ENCODE measurements at places on chromosomes 2 and 18.

DNA sequence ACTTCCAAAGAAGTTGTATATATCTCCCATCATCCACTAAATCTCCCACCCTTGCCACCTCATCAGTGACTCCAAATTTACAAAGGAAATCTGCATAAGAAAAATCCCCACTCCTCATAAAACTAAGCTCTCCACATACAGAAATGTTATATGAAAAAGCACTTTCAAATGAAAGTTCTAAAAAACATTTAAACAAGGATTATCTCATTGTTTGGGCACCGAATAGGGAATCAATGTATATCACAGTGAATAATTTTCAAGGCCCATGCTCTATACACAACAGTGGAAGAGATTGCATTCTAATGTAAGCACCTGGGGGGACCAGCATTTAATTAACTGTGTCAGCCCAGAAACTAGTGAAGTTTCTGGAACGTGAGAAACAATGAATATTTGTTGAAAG, 70.1 kb downstream of the OSR1 start:
- DNase-seq = no peak

DNA sequence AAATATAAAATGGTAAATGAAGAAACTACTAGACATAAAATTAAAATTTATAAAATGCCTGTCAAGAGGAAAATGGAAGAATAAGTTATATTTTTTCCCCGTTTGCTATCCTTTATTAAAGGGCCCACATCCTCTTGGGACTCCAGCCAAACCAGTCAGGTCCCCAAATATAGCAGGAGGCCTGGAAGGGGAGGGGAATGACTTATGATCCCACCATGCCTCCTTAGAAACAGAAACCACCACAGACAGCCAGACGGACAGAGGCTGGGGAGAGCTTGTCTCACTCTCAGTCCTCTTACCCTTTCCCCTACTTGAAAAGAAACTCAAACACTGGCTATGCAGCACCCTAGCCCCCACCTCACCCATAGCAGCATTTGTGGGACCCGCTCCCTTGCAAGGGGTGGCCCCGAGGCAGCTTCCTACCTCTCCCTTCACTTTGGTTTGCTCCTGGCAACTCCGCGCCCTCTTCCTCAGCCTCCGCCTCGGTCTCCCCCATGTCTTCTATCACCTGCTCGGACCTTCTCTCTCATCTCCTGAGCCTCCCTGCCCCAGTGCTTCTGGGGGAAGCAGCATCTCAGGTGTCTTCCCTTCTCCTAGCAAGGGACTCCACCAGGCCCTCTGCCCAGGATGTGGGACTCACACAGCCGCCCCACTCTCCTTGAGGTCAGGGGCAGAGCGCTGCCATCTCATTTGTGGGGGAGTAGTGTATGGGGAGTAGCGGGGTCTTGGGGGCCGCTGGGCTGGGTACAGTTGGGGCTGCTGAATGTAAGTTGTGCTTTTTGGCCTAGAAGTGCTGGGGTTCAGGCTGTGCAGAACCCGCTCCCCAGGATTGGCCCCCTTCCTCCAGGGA, 37.4 kb upstream of the ANKRD62 start:
- no peak for DNase-seq

DNA sequence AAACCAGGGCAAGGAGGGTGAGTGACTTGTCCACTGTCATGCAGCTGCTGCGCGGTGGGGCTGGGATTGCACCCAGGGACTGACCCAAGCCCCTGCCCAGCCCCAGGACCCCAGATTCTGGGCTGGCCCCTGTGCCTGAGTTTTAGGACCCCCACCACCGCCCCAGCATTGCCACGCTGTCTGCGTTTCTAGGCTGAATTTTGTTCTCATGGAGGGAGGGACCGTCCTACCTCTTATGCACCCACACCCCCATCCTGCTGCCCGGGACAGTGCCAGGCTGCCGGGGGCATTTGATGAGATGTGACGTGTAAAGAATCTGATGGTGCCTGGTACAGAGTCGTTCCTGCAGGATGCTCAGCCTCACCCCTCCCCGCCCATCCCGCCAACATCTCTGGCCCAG, 111.0 kb upstream of the ODC1 start:
- DNase-seq = no peak

GRCh38 chr2:136297994-136298393, 180.0 kb upstream of the CXCR4 start:
- DNase-seq = no peak

DNA sequence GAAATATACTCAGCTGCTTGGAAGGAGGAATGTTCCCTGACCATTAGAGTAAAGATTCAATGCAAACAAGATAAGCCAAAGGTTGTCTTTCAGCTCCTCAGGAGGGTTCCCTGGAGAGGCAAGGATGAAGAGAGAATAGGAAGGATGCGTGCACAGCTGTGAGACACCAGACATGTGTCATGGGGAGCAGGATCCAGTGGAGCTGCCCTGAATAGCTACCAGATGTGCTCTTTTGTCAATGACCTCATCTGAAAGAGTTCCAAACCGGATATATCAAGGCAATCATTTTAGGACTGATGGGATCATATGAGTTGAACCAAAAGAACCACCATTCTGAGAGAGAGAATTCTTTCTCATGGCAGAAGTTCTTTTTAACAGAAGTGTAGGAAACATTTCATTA, 490.6 kb downstream of the IRS1 start:
- DNase-seq = no peak

DNA sequence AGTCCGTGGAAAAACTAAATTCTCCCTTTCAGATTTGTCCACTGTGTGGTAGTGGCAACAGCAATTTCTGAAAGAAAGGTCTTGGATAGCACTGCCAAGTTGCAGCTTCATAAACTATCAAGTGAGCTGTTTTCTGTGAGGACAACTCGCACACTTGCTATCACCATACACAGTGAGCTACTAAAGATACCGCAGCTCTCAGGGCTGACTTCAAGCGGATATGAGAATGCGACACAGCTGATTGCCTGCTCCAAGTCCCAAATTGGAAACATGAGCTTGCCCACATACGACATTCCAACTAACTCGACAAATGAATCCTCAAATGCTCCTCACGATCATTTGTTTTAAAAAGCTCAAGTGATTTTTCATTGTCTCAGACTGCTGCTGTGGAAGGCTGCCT, 46.2 kb downstream of the E2F6 start:
- no peak for DNase-seq

DNA sequence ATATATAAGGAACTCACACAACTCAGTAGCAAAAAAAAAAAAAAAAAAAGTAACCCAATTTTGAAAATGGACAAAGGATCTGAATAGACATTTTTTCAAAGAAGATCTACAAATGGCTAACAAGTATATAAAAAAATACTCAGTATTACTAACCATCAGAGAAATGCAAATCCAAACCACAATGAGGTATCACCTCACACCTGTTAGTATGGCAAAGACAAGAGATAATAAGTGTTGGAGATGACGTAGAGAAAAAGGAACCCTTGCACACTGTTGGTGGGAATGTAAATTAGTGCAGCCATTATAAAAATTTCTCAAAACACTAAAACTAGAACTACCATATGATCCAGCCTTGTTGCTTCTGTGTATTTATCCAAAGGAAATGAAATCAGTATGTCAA, 5.8 kb upstream of the CNDP1 start:
- no peak for DNase-seq

DNA sequence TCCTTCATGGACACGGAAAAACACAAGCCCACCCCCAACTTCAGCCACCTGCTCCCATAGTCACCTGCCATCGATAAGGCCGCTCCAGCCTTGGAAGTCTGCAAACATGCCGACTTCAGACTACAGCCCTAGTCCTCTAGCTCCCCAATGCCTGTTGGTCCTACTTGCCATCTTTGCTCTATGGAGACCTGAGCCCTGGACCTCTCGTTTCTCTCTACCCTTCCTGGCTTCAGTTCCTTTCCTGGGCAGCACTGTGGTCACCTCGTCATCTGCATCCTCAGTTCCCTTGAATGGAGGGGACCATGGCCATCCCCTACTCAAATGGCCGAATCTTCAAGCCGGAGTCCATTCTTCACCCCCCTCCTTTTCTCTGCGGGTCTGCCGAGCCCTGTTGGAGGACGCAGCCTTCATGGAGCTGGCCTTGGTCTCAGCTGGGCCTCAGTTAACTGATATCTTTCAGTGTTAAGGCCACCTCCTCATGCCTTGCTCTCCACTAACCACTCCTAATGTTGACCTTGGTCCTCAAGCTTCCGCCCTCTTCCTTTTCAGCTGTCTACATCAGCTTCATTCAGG, 47.7 kb upstream of the GBX2 start:
- no peak for DNase-seq

- no peak for DNase-seq
Measured at GRCh38 chr2:28224648-28225472, 167.8 kb upstream of the FOSL2 start.

GRCh38 chr18:22268641-22269128, 99.3 kb downstream of the GATA6 start:
- DNase-seq = no peak

DNA sequence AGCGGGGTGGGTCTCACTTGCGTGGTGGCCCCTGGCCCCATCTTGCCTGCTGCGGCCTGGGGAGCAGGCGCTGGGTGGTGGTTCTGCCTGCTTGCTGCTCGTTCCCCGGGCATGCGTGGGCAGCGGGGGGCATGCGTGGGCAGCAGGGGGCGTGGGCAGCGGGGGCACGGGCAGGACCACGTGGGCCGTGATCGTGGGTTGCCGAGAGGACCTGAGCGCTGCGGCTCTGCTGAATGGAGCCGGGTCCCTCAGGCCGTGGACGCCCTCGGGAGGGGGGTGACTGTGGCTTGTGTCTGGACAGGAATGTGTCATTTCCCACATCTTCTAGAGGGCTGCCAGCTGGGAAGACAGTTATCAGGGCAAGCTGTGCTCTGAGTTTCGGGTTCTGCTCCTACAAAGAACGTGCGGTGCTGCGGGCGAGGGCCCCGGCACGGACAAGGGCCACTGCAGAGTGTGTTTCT, 8.3 kb upstream of the GAL3ST2 start:
- DNase-seq = peak; percentile 3

- no peak for DNase-seq
Measured at GRCh38 chr2:153940511-153940910, 68.8 kb downstream of the GALNT13 start.

DNA sequence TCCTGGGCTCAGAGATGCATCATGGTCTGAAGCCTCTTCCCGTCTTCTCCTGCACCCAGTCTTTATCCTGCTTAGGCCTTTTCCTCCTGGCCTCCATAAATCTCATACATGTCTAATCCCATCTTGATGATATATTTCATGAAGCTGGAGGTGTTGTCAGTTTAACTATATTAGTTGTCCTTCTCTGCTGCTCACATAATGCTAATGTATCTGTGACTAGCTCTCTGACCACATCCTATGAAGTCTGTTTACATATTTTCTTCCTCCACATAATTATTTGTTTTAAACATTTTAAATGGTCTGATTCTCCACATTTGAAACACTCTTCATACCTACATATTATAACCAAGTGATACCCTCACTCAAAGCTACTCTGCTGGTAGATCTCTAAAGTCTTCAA, 315.2 kb upstream of the RND3 start:
- DNase-seq = no peak

- DNase-seq = no peak
Measured at GRCh38 chr2:134453476-134453875, 199.6 kb downstream of the MGAT5 start.

GRCh38 chr2:128602699-128603101, 284.0 kb upstream of the HS6ST1 start:
- DNase-seq = no peak

DNA sequence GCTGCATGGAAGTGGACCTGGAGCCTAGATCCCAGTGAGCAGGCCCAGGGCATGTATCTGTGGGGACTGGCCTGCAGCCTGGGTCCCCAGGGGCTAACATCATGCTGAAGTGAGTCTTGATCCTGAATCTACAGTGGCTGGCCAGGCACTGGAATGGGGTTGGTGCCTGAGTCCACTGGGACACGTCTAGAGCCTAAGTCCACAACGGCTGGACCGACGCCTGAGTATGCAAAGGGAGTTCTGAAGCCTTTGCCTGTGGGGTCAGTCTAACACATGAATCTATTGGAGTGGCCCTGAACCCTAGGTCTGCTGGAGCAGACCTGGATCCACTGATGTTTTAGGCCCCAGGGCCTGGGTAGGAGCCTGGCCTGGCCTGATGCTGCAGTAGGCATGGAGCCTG, 665.5 kb downstream of the DCDC2C start:
- no peak for DNase-seq

- DNase-seq = no peak
Measured at GRCh38 chr2:219570194-219570923, 980 bp downstream of the OBSL1 start.

GRCh38 chr2:43391201-43391877, 164.9 kb upstream of the ZFP36L2 start:
- DNase-seq = no peak

GRCh38 chr18:51603111-51603510, 405.6 kb upstream of the MEX3C start:
- no peak for DNase-seq

DNA sequence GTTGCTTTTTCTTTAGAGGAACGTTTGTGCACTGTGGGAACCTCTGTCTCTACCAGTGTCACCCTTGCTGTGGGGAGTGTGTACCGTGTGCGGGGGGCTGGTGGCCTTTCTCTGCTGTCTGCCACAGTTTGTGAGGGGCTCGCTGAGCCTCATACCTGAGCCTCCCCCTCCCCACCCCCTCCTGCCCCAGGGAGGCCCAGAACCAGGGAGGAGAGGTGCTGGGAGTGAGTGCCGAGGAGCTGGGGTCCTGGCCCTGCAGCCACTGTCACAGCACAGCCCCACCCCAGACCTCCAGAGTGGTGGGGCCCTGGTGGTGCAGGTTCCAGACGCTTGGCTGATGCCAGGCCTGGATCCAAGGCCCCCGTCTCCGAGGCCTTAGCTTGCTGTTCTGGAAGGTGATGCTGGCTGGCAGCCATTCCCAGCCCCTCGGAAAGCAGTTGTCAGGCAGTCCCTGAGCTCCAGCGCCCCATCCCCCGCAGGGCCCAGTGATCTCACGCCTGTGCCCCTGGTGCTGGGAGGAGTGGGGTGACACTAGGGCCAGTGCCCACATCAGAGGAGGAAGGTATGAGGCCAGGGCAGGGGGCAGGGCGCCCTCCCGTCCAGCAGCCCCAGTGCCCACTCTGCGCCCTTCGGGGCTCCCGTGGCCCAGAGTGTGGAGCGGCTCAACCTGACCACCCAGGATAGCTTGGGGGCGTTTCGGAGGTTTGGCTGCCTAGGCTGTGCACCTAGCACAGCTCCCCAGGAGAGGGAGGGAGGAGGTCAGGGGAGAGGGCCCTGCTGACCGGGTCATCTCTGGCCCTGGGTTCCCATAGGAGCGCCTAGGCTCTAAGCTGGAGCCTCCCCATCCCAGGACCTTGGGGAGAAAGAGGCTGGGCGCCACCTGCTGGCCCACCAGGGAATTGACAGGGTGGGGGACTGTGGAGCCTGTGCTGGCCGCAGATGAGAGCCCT, 53.0 kb upstream of the ALPP start:
- peak; percentile 65 for DNase-seq

DNA sequence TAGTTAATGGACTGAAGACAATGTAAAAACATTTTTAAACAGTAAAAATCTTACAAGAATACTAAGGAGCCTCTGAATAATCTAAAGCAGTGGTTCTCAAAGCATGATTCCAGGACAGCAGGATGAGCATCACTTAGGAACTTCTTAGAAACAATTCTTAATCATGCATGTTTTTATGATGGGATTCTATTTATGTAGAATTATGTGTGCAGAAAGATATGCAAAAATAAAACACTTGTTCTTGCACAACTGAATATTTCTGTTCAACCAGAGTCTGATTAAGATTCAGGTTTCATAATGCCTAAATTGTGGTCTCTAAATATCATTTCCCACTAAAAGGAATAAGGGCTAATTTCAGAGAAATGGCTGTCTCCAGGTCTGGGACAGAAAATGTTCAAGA, 69.2 kb upstream of the MTIF2 start:
- DNase-seq = no peak

- DNase-seq = no peak
Measured at GRCh38 chr2:15971831-15972522, 31.6 kb downstream of the MYCN start.
